ENCODE measurements at places on chromosomes 5 and 9.

DNA sequence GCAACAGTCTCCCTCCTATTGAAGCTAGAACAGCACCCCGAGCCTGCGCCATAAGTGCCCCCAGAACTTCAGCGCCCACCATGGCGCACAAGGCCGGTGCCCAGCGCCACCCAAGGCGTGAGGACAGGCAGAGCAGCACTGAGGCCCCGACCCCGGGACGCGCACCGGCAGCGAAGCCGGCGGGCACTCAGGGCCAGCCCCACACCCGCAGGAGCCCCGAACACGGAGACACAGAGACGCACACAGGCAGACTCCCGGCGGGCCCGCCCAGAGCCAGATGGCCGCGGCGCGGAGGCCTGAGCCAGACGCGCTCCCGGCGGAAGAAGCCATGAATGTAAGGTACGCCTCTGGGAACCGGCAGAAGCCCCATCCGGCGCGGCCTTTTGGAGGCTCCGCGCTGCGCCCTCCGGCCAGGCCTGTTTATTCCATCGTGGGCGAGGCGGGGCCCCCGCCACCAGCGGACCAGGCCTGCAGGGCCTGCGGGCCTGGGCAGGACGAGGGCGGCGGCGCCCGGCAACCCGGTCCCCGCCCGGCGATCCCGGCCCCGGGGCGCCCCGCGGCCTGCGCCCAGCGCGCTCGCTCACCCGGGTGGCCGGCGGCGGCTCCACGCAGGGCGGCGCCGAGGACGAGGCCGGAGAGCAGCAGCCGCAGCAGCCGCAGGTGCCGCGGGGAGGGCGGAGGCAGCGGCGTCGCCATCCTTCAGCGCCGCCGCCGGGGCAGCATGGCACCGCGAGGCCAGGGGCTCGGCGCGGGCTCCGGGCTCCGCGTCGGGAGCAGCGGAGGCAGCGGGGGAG is 486 bp downstream of the NPDC1 start:
- no peak overlapping the region for H3K27ac ChIP-seq
- H3K27me3 ChIP-seq = peaks cover 47% of the 10 kb centered on the region
- H3K36me3 ChIP-seq = no peaks in the 10 kb centered on the region
- H3K4me3 ChIP-seq = peak overlapping the region; percentile 86
- peaks cover 4% of the 10 kb centered on the region for H3K4me1 ChIP-seq
- no peak for DNase-seq

DNA sequence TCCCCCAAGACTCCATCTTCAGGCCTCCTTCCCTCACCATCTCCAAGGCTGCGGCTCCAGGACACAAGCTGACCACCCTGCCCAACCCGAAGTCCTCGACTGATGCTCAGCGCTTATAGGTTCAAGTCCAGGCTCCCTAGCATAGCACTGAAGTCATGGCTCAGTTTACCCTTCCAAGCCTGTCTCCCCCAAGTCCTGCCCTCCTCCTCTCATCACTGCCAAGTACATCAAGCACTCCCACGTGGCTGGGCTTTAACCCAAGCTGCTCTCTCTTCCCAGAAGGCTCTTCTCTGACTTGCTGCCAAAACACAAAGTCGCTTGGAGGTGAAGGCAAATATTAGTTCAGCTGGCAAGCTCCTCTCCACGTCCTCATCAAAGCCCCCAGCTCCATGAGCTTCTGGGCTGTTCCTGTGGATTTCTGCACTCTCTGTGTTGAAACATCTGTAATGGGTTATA is 22.1 kb upstream of the MARCHF6 start:
- H3K4me3 ChIP-seq = no peak overlapping the region
- DNase-seq = no peak
- peaks cover 9% of the 10 kb centered on the region for H3K4me1 ChIP-seq
- no peaks in the 10 kb centered on the region for H3K36me3 ChIP-seq

DNA sequence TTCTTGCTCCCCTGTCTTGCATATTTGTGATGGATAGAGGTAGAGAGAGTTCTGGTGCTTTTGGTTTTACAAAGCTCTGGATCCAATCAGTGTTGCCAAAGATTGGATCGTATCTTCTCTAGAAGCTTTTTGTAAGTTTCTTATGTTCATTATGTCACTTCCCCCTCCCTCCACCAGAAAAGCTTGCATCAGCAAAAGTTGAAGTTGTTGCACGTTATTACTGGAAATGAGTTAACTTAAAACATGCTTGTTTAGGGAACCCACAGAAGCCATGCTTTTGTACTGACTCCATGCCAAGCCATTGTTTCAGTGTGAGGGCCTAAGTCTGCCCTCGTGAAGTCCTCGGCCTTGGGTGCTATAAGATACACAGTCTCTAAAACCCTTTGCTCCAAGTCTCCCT is 186.5 kb downstream of the ERCC6L2 start:
- peak overlapping the region; percentile 45 for H3K27ac ChIP-seq
- no peak overlapping the region for H3K4me3 ChIP-seq
- no peak for DNase-seq

- H3K27me3 ChIP-seq = no peaks in the 10 kb centered on the region
- H3K27ac ChIP-seq = no peak overlapping the region
- no peaks in the 10 kb centered on the region for H3K36me3 ChIP-seq
- peaks cover 18% of the 10 kb centered on the region for H3K4me1 ChIP-seq
These were observed 43.9 kb upstream of the CEP78 start for GRCh38 chr9:78191931-78192330.

- peak overlapping the region; percentile 20 for H3K27ac ChIP-seq
- peak overlapping the region; percentile 45 for H3K4me3 ChIP-seq
- no peak for DNase-seq
- no peaks in the 10 kb centered on the region for H3K27me3 ChIP-seq
These were observed 6.0 kb downstream of the B4GALT1 start for GRCh38 chr9:33161011-33161588.
